ENCODE measurements at places on chromosomes 7 and 10.

DNA sequence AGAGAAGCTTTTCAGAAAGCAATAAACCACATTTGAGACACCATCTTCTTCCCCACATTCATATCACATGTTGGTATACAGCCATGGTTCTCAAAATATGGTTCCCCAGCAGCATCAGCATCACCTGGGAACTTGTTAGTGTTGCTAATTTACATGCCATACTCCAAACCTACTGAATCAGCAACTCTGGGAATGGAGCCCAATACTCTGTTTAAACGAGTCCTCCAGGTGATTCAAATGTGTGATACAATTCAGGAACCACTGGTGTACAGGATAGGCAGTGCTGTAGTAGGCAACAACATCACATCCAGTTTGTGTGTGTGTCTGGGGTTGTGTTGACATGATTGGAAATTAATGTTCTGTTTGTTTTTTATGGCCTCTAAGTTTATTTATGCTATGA is 47.7 kb downstream of the ZNF277 start:
- no peak for DNase-seq

DNA sequence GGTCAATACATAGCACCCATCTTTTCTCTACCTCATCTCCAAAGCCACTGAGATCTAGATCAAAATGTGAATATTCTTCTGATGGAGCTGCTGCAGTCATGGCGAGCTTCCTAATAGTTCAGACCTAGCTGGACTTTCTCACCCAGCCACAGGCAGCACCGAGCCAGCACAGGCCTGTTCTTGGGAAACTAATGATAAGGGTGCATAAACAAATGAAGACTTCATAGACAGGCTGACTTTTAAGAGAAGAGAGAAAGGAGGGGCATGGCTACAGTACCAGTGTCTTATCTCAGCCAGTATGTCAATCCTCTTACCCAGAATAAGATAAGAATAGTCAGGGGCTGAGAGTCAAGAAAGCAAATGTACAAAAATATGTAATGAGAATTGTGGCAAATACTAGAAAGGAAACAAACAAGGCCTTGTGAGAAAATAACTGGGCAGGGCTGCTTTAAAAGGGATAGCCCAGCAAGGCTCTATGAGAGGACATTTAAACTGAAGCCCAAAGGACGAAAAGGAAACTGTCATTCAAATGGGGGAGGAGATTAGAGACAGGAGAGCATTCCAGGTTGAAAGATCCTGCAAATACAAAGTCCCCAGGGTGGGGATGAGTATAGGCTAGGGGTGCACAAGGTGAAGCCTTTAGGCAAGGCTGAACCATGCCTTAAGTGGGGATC is 21.8 kb upstream of the CDK14 start:
- DNase-seq: no peak

DNA sequence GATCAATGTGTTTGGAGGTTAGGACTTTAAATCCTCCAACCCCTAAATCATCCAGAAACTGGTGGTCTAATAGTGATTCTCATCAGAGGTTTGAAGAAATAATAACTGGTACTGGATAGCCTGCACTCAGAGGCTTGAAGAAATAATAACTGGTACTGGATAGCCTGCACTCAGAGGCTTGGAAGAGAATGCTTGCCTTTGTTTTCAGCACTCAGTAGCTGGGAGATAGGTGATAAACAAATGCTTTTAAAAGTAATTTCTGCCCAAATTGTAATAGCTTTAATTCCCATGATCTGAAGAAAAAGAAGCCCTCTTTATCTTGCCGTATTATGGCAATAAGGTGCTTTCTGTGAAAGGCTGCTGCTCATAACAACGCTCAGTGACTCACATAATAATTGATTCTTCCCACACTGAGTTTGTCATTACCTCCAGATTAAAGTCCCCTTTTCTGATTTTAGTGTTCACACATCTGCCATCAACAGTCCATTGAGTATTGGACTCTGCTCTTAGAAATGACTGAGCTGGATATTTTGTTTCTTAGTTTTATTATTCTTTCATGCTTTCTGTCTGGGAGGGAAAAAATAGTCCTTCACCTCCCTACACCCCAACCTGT is 112.3 kb upstream of the PHYHIPL start:
- DNase-seq: no peak

GRCh38 chr10:86688398-86688921 is 20.1 kb downstream of the LDB3 start:
- DNase-seq: peak; percentile 21

DNA sequence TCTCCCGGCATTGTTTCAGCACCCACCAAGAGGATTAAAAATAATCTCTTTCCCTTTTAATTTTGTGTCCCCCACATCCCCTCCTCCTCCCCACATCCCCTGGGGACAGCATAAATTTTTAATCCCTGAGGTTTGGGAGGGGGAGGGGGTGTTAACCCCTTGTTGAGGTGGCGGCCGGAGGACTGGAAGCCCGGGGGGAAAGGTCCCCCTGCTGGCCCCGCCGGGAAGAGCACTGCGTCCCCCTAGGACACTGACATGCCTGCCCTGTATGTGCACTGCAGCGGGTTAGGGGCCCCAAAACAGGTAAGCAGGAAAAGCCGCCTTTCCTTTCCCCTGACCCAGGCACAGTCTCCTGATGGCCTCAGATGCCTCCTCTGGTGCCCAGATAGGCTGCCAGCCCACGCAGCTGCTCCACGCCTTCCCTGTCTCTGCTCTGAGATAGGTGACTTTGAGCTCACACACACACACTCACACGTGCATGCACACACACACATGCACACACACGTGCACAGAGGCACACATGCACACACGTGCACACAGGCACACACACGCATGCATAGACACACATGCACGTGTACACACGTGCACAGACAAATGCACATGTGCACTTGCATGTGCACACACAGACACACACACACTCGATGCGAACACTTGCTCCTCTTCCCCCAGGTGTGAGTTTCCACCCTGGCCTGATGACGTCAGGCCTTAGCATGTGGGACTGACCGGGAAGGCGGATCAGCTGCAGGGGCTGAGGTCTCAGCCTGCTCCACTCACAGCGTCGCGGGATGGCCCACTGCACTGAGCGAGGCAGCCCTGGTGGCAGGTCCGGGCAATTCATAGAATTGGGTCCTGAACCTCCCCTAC is 12.3 kb downstream of the CNPY1 start:
- DNase-seq: no peak

GRCh38 chr10:124354411-124355382 is 64.0 kb downstream of the OAT start:
- DNase-seq: no peak

DNA sequence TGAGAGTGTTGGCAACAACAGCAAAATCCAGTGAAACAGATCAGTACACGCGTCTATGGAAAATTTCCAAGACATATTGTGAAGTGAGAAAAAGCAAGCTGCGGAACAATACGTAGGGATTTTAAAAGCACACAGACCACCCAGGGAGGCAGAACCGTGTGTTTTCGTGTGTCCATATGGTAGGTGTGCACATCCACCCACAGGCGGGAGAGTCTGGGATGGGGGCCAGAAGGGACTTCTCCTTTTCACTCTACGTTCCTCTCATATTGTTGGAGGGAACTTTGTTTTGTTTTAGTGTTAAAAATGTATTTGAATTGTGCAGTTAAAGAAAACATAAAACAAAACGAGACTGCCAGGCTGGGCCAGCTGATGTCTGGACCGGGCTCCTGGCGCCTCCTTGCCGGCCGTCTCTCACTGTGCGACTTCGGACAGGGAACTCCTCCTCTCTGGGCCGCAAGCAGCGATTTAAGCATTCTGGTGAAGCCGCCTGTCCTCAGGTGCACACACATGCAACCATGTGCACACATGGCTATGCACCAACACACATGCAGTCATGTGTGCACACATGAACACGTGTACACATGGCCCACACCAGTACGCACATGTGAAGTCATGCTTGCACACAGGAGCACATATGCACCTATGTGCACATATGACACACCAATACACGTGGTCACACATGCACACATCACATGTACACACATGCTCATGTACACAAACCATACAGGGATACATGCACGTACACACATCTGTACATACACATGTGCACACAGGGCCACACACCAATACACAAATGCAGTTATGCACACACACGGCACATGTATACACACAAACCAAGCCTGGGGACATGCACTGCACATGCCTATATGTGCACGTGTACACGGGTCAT is 141.1 kb downstream of the ELFN1 start:
- DNase-seq: no peak

- no peak for DNase-seq
These were observed 332.0 kb upstream of the FZD1 start for GRCh38 chr7:90931986-90932916.

GRCh38 chr10:46992803-46993561 is 81.8 kb downstream of the PTPN20 start:
- no peak for DNase-seq

GRCh38 chr7:140517546-140518369 is 38.5 kb upstream of the MKRN1 start:
- DNase-seq: peak; percentile 26

- DNase-seq: no peak
These were observed 156.2 kb upstream of the FOXK1 start for GRCh38 chr7:4525884-4526283.

GRCh38 chr7:41796331-41796730 is 93.4 kb upstream of the INHBA start:
- no peak for DNase-seq

DNA sequence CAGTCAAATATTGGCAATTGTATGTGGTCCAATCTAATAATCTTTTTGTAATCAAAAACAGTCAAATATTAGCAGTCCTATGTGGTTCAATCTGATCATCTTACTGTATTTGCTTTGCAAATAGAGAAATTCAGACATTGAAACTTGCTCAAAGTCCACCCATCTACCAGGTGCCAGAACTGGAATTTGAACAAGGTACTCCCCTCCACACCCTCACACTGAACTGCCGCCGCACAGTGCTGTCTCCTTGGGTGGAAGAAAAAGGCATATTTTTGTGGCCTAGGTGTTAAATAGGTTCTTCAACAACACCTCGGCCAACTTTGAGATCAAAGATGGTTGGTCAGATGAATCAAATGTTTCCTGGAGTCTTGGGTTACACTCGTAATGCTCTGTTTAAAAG is 544.2 kb upstream of the GALNT17 start:
- no peak for DNase-seq

GRCh38 chr10:100725869-100726426 is 19.4 kb upstream of the PAX2 start:
- DNase-seq: no peak

DNA sequence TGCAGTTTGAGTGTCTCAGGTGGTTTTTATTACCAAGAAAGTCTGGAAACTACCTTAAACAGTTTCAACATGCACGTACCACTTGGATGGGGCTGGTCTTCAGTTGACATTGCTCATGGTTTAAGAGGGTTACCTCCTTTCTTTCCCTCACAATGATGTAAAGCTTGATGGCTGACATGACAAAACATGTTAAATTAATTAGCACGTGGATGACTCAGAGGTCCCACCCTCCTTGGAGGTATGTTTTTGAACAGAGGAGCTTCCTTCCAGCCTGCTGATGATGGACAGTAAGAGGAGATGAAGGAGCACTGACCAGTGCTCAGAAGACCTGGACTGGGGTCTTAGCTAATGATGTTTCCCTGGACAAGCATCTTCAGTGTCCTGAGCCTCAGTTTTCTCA is 322.3 kb upstream of the PODXL start:
- DNase-seq: no peak

GRCh38 chr7:32357535-32358277 is 132.5 kb downstream of the LSM5 start:
- DNase-seq: no peak

- DNase-seq: no peak
These were observed 375.2 kb upstream of the VWC2 start for GRCh38 chr7:49398236-49398635.

- no peak for DNase-seq
These were observed 6.7 kb upstream of the GRID1 start for GRCh38 chr10:86373251-86373650.

DNA sequence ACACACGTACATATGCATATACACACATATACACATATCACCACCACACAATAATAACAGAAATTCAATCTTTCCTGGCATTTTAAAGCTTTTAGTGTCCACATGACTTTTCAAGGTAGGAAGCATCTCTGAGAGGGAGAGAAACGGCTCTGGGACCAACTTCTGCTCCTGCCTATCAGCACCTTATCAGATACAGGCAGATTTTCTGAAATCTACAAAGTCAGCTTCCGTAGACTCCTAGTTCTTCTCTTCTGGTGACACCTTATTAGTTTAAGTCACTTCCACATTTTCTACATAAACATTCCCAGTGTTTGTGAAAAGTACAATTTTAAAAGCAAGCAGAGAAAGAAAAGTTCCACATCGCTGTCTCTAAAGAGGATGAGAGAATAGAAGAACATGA is 74.5 kb downstream of the ZNF22 start:
- no peak for DNase-seq

DNA sequence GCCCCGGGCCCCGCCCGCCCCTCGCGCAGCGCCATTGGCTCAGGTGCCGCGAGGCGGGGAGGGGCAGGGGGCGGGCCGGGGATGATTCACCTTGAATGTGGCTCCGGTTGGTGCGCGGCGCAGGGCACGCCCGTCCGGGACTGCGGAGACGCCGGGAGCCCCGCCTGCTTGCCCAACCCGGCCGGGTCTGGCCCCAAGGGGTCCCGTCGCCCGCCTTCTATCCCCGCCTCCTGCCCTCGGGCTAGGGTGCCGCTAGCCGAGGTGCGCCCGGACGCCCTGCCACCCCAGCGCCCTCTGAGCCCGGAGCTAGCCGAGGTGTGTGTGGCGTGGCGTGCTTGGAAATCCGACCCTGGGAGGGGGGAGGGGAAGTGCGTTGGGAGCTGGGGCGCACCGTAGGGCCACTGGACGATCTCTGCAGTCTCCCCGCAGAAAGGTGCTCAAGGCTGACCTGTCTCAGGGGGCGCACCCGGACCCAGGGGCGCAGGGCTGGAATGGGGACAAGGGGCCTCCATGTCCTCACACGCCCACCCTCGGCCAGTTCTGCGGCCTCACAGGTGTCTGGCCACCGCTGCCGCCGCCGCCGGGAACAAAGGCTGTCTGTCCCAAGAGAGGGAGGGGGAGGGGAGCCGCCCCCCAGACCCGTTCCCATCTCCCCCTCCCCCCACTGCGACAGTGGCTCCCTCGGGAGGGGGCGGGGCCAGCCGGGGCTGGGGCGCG is 168.9 kb downstream of the NRF1 start:
- DNase-seq: peak; percentile 67

DNA sequence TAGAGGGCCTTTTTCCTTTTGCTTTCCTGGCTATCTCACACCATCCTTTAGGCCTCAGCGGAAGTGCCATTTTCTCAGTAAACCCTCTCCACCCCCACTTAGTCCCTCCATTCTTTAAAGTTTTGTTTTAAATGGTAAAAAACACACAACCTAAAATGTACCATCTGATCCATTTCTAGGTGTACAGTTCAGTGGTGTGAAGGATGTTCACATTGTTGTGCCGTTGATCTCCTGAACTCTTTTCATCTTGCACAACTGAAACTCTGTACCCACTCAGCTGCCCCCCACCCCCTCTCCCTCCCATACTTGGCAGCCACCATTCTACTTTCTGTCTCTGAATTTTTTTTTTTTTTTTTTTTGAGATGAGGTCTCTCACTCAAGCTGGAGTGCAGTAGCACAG is 52.2 kb downstream of the SNX10 start:
- DNase-seq: no peak

GRCh38 chr10:52390388-52390787 is 76.3 kb downstream of the DKK1 start:
- no peak for DNase-seq

GRCh38 chr7:67445728-67446127 is 449.1 kb downstream of the TYW1 start:
- DNase-seq: no peak

All from activated naive CD8-positive, alpha-beta T cell treated with anti-CD3 and anti-CD28 coated beads, Interleukin-2, amount 50 U/mL, for 16 hours (primary cell).